ENCODE measurements at places on chromosomes 13 and 19. TPM values are rescaled to one million over a fixed set of nuclear protein-coding genes. Genes with fewer than 3 reads are reported as not detected.

SIX5 gene
- total RNA-seq: 6.5 TPM

ADAMTSL5 gene
- total RNA-seq: not detected

CEACAM19 gene
- 3.7 TPM for total RNA-seq

LILRB2 gene
- total RNA-seq: not detected

ZBTB32 gene
- not detected for total RNA-seq

SEMA6B gene
- 136 TPM for total RNA-seq

TMEM255B gene
- 27.5 TPM for total RNA-seq

ZBTB45 gene
- total RNA-seq: 6.9 TPM

SIGLEC14 gene
- not detected for total RNA-seq

GNG8 gene
- total RNA-seq: not detected

TSPAN16 gene
- total RNA-seq: not detected

MEX3D gene
- 71.4 TPM for total RNA-seq

Measured in bladder microvascular endothelial cell (primary cell).